ENCODE measurements at places on chromosomes 3 and 15.

- H3K27me3 ChIP-seq, result no peaks in the 10 kb centered on the region
- no peaks in the 10 kb centered on the region for H3K4me1 ChIP-seq
- no peak for DNase-seq
- no peaks in the 10 kb centered on the region for H3K36me3 ChIP-seq
- no peak overlapping the region for H3K4me3 ChIP-seq
These were observed 25.3 kb downstream of the GLCE start for GRCh38 chr15:69185706-69186105.

- H3K27me3 ChIP-seq, result no peaks in the 10 kb centered on the region
- H3K27ac ChIP-seq, result no peak overlapping the region
- H3K36me3 ChIP-seq, result no peaks in the 10 kb centered on the region
- H3K4me3 ChIP-seq, result no peak overlapping the region
These were observed 75.0 kb downstream of the TRIM69 start for GRCh38 chr15:44811337-44811736.

DNA sequence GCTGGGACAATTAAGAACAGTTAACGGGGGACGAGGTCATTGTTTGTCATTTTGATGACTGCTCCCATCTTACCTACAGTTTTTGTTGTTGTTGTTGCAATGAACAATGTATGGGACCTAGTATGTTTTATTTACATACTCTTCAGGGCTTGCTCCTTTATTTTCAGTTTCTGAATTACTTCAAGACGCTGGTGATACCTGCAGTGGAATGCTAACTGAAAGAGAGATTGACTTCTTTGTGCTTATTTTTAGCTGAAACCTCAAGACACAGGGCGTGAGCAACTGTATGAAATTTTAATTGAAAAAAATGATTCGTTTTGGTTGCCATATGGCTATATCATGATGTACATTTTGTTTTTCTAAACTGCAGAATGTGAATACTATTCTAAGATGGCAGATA, 297.9 kb downstream of the EDEM1 start:
- H3K27ac ChIP-seq, result no peak overlapping the region
- H3K4me1 ChIP-seq, result no peaks in the 10 kb centered on the region
- DNase-seq, result no peak
- H3K27me3 ChIP-seq, result no peaks in the 10 kb centered on the region
- no peaks in the 10 kb centered on the region for H3K36me3 ChIP-seq

DNA sequence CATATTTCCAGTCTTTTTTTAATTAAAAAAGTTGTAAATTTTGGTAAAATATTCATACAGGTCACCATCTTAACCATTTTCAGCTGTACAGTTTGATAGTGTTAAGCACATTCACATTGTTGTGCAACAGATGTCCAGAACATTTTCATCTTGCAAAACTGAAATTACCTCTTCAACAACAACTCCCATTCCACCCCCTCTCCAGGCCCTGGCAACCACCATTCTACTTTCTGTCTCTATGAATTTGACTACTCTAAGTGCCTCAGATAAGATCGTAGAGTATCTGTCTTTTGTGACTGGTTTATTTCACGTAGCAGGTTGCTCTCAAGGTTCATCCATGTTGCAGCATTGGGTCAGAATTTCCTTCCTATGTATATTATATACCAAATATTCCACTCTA, 76.0 kb downstream of the SLCO3A1 start:
- H3K4me3 ChIP-seq, result no peak overlapping the region
- H3K27me3 ChIP-seq, result no peaks in the 10 kb centered on the region
- no peak overlapping the region for H3K27ac ChIP-seq
- H3K36me3 ChIP-seq, result no peaks in the 10 kb centered on the region

DNA sequence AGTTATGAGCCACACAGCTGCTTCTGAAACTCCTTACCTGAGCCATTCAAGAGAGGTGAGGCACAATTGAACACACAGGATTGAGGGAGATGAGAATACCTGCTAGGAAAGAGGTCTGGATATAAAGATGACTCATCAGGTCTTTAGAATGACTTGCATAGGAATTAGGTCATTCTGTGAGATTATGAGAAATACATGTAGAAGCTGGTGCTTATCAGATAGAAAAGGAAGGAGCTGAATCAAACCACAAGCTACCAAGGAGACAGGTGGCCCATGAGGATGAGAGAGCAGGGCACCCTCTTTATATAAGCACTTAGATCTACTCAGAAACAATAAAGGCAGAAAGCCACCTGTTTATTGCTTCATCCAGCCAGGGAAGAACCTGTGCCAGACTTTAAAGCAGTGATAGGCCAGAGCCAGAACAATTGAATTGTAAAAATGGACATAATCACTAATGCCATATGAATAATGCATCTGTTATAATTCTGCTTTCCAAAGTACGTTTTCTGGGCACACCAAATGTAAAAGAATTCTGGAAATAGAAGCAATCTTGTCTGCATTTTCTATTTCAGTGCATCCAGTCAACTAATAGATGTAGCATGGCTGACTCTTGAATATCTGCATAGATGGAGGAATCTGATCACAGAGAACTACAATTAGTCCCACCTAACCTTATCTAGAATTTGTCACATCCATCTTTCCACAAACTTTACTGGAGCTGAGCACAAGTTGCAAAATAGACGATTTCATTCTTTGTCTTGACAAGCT, 74.9 kb downstream of the PIK3R4 start:
- H3K36me3 ChIP-seq, result peaks cover 6% of the 10 kb centered on the region
- no peak overlapping the region for H3K4me3 ChIP-seq
- H3K27ac ChIP-seq, result no peak overlapping the region
- H3K4me1 ChIP-seq, result no peaks in the 10 kb centered on the region

GRCh38 chr3:48155122-48155521, 33.1 kb downstream of the CDC25A start:
- H3K4me3 ChIP-seq, result no peak overlapping the region
- peaks cover 20% of the 10 kb centered on the region for H3K36me3 ChIP-seq
- no peak for DNase-seq
- no peak overlapping the region for H3K27ac ChIP-seq
- H3K4me1 ChIP-seq, result no peaks in the 10 kb centered on the region
- no peaks in the 10 kb centered on the region for H3K27me3 ChIP-seq

- H3K27ac ChIP-seq, result no peak overlapping the region
- no peaks in the 10 kb centered on the region for H3K4me1 ChIP-seq
- no peaks in the 10 kb centered on the region for H3K36me3 ChIP-seq
- H3K4me3 ChIP-seq, result no peak overlapping the region
- H3K27me3 ChIP-seq, result no peaks in the 10 kb centered on the region
These were observed 761.0 kb downstream of the ROBO2 start for GRCh38 chr3:77800893-77801292.

GRCh38 chr3:196788528-196788927, 48.9 kb downstream of the PAK2 start:
- no peak overlapping the region for H3K4me3 ChIP-seq
- no peak overlapping the region for H3K27ac ChIP-seq
- DNase-seq, result no peak
- no peaks in the 10 kb centered on the region for H3K36me3 ChIP-seq
- no peaks in the 10 kb centered on the region for H3K27me3 ChIP-seq

DNA sequence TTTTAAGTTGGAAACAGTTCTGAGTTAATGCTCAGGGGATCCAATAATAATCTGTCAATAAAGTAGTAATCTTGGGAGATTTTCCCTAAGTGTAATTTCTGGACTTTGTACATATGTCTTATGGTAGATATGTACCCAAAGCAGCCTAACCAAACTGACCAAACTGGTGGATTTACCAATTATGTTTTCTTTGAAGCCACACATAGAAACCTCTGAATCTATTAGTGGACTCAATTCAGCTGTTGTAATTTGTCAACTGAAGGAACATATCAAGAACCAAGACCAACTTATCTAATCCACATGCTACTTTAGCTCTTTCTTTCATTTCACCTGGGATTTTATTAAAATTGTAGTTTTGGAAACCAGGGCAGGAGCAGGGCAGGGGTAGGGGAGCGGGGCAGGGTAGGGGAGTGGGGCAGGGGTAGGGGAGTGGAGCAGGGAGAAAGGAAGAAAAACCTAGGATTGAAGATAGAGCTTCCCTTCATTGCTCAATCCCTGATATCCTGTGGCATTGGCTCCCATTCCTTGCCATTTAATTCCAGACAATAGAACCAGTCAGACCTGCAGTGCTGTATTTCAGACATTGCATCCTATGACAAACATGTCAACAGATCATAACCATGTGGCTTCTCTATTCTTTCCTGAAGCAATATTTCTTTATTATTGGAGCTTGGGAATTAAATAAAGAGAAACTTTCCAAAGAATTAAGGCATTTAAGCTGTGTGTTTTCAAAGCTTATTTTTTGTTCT, 101.8 kb downstream of the NFKBIZ start:
- H3K27me3 ChIP-seq, result no peaks in the 10 kb centered on the region
- no peak for DNase-seq
- H3K4me1 ChIP-seq, result no peaks in the 10 kb centered on the region
- H3K36me3 ChIP-seq, result no peaks in the 10 kb centered on the region
- H3K27ac ChIP-seq, result no peak overlapping the region

GRCh38 chr3:73572368-73572767, 52.4 kb downstream of the PDZRN3 start:
- DNase-seq, result no peak
- no peak overlapping the region for H3K27ac ChIP-seq
- H3K27me3 ChIP-seq, result no peaks in the 10 kb centered on the region
- H3K4me3 ChIP-seq, result no peak overlapping the region
- H3K36me3 ChIP-seq, result no peaks in the 10 kb centered on the region
- H3K4me1 ChIP-seq, result no peaks in the 10 kb centered on the region

GRCh38 chr3:3509665-3510064, 289.6 kb upstream of the LRRN1 start:
- H3K36me3 ChIP-seq, result no peaks in the 10 kb centered on the region
- no peaks in the 10 kb centered on the region for H3K27me3 ChIP-seq
- no peak overlapping the region for H3K4me3 ChIP-seq

GRCh38 chr3:127053979-127054378, 71.1 kb downstream of the PLXNA1 start:
- no peak overlapping the region for H3K4me3 ChIP-seq
- no peak overlapping the region for H3K27ac ChIP-seq
- no peaks in the 10 kb centered on the region for H3K4me1 ChIP-seq
- no peaks in the 10 kb centered on the region for H3K36me3 ChIP-seq
- no peaks in the 10 kb centered on the region for H3K27me3 ChIP-seq

GRCh38 chr3:125175295-125176078, 37.1 kb downstream of the SLC12A8 start:
- H3K4me1 ChIP-seq, result no peaks in the 10 kb centered on the region
- H3K36me3 ChIP-seq, result no peaks in the 10 kb centered on the region
- H3K27ac ChIP-seq, result no peak overlapping the region
- DNase-seq, result no peak
- no peak overlapping the region for H3K4me3 ChIP-seq

DNA sequence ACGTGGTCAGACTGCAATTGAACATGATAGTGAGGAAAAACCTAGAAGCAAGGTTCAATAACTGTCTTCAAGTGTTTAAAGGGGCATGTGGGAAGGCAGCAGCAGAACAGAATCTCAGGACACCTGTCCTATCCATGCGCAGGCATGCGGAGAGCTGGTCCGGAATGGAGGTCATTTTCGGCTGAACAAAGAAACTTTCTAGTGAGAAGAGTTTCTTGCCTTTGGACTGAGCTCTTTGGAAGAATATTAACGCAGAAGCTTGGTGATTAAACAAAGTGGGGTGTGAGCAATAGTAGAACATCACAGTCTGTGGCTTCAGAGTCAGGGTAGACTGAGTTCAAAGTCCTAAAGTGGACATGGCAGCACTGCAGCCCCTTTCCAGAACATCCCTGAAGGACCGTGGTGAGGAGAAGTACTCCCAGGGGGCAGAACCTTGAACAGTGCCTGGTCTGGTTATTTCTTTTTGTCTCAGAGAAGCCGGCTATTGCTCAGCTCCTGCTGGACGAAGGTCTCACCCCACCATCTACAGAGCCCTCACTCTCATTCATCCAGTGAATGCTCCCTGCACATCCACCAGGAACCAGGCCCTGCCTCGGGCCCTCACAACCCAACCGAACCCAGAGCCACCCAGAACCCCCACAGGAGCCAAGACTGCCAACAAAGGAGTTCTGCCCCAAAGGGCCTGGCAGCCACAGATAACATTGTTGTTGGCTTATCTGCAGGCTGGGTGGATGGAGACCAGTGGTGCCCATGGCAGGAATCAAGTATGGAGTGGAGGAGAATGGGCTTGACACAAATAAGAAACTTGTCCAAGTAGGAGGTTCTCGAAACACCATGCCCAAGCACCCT, 2.8 kb upstream of the SSUH2 start:
- no peaks in the 10 kb centered on the region for H3K4me1 ChIP-seq
- no peaks in the 10 kb centered on the region for H3K27me3 ChIP-seq

GRCh38 chr3:152225201-152225600, 43.5 kb upstream of the MBNL1 start:
- H3K27me3 ChIP-seq, result no peaks in the 10 kb centered on the region
- no peaks in the 10 kb centered on the region for H3K36me3 ChIP-seq
- H3K4me1 ChIP-seq, result no peaks in the 10 kb centered on the region
- H3K27ac ChIP-seq, result no peak overlapping the region
- H3K4me3 ChIP-seq, result no peak overlapping the region

DNA sequence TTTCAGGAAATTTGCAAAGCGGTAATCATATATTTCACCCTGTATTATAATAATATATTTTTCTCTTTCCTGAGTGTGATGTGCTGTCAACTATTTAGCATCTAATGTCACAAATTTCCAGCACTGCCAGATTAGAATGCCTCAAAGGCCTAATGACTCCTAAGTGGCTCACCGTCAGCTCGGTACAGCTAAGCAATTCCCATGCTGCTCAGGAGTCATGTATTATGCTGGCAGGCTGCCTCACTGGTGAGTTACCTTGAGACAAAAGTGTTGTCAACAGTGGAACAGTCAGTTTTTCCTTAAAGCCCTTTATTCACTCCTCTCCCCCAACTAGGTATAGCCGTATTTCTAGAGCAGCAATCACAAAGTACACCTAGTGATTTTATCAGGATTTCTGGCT, 83.6 kb downstream of the NSUN3 start:
- H3K4me3 ChIP-seq, result no peak overlapping the region
- no peaks in the 10 kb centered on the region for H3K27me3 ChIP-seq

GRCh38 chr3:141065258-141065657, 14.1 kb downstream of the SPSB4 start:
- H3K4me1 ChIP-seq, result peaks cover 2% of the 10 kb centered on the region
- H3K36me3 ChIP-seq, result peaks cover 4% of the 10 kb centered on the region
- no peak overlapping the region for H3K4me3 ChIP-seq
- no peak for DNase-seq
- no peak overlapping the region for H3K27ac ChIP-seq

- H3K4me3 ChIP-seq, result no peak overlapping the region
- H3K27ac ChIP-seq, result no peak overlapping the region
- no peaks in the 10 kb centered on the region for H3K36me3 ChIP-seq
- peaks cover 2% of the 10 kb centered on the region for H3K4me1 ChIP-seq
- no peak for DNase-seq
These were observed 74.8 kb downstream of the ABHD5 start for GRCh38 chr3:43765521-43765971.

- no peaks in the 10 kb centered on the region for H3K27me3 ChIP-seq
- H3K27ac ChIP-seq, result no peak overlapping the region
- no peak for DNase-seq
- no peak overlapping the region for H3K4me3 ChIP-seq
These were observed 2.9 kb downstream of the NCKIPSD start for GRCh38 chr3:48682786-48683185.

- no peak overlapping the region for H3K4me3 ChIP-seq
- H3K4me1 ChIP-seq, result no peaks in the 10 kb centered on the region
- DNase-seq, result no peak
- no peaks in the 10 kb centered on the region for H3K27me3 ChIP-seq
These were observed 52.5 kb downstream of the RAB11A start for GRCh38 chr15:65921780-65922179.
